ENCODE measurements at places on chromosomes 1 and 21.

DNA sequence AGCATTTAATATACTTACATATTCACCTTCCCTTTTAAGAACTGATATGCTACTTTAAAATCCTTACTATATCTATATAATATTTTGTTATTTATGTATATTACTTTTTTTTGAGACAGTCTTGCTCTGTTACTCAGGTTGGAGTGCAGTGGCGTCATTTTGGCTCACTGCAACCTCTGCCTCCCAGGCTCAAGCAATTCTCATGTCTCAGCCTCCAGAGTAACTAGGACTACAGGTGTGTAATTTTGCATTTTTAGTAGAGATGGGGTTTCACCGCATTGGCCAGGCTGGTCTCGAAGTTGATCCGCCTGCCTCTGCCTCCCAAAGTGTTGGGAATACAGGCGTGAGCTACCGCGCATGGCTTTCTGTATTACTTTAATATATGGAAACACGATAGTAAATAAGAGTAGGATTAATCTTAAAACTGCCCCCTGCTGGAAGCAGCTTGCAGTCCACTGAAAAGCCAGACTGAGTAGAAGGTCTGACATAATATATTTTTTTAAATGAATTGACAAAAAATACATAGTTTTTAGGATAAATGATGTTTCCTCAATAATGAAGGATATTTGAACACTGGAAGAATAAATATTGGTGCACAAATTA, 24.4 kb downstream of the RCAN3 start:
- DNase-seq: no peak

GRCh38 chr1:84116558-84116957, 27.5 kb upstream of the PRKACB start:
- no peak for DNase-seq

DNA sequence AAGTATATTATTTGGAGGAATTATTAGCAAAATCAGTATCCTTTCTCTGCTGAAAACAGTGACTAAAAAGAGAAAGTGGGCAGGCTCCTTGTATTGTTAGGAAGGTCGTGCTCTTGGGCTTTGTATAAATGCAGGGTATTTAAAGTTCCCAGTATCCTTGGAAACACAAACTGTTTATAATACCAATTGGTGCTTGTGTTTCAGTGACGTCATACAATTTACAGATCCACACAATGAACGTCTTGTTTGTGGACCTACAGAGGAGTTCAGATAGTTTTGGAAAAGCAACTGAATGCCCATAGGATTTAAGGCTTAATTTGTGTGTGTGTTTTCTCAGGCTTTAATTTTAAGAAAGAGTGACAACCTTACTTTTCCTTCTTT, 168.2 kb downstream of the RASAL2 start:
- DNase-seq: no peak

DNA sequence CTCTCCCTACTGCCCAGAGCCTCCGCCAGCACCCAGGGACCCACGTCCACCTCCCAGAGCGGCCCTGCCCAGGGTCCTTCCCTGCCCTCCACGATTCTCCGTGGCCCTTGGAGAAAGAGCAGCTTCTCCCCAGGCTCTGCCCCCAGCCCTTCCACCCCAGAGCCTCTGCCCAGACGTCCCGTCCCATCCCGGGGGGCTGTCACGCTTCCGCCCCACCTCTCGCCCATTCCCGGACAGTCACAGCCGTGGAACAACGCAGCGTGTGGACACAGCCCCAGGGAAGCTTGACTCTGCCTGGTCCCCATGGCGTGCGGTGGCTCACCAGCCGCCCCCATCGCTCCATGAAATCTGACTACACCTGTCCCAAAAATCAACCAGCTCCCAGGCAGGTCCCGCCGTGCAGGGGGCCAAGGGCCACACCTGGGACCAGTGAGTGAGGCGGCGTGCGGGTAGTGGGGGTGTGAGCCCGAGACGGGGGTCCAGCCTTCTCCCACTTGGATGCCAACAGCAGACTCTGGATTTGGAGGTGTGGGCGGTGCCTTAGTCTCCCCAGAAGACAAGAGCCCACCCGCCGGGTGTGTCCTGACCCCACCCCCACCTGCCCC, 12.5 kb upstream of the TTLL10 start:
- no peak for DNase-seq

- DNase-seq: no peak
These were observed 33.7 kb downstream of the TBX15 start for GRCh38 chr1:118954301-118954905.

DNA sequence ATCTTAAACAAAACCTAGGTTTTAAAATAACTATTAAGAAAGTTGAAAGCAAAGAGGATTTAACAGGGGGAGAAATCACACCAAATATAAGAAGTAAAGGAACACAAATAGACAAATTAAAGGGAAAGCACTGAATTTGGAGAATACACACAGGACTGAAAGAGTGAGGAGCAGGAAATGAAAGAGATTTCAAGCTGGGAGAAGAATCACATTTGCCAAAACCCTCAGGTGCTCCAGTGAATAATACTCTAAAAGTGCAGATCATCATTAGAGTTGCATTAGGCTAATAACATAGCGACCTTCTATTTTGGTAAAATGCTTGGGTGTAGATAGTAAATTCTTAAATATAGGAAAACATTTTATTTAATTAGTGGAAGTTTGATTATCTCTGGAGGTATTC, 127.5 kb downstream of the TNNI3K start:
- no peak for DNase-seq

GRCh38 chr1:26142159-26142558, 16.7 kb upstream of the FAM110D start:
- no peak for DNase-seq

- no peak for DNase-seq
These were observed 46.3 kb upstream of the ATP1B1 start for GRCh38 chr1:169060043-169060722.

DNA sequence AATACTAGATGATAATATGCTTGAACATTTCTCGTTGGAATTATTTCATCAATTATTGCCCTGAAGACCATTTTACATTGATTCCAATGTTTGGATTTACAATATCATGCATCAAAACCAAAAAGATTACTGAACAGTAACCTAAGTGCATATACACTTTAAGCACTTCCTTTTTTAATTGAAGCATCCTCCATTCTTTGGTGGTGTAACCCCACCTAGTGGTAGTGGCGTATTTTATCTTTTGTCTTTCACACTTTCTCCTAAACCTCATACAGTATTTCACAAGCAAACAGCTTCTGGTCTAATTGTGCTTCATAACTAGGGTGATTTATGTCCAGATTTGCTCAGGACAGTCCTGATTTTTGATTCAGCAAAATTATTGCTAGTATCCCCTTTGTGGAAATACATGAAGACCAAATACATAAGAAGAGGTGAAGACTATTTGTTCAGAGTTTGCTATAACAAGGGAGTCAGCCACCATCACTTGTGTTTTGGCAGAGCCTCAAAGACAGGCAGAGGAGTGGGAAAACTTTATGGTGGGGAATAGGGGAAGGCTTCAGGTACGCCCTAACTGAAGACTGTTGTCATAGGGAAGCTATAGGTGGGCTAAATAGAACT, 3.4 kb upstream of the NVL start:
- no peak for DNase-seq

GRCh38 chr1:241677201-241677600, 25.1 kb downstream of the WDR64 start:
- DNase-seq: no peak

DNA sequence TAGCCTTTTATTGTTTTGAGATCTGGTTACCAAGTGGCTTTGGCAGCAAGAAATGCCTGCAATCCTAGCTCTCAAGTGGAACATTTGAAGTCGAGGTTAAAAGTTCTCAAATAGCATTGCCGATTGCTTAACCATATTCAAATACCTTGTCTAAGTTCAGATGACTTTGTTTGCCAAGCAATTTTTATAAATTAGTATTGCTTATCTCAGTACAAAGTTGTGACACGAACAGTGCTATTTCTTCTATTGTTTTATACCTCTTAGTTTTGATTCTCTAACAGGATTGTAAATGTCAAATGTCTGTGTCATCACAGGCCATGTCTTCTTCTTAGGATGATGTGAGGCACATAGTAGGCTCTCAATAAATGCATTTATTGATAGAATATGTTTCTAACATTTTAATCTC, 633.3 kb downstream of the PTPRC start:
- no peak for DNase-seq

DNA sequence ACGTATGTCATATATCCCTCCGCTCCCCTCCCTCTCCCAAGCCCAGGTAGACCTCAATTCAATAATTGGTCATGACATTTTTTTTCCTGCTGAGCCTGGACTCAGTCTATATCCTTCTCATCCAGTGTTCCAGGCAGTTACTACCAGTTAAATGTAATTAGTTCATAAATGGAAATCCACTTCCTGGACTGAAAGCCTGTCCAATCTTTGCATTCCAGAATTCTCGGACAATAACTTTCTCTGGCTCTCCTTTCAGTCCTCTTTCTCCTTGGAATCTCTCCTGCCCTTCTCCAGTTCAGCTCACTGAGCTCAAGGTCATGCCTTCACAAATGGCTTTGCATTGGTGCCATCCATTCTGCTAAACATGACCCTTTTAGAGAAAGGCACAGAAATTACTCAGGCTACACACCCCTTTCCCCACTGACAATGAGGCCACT, 34.8 kb downstream of the VWA5B1 start:
- DNase-seq: no peak

DNA sequence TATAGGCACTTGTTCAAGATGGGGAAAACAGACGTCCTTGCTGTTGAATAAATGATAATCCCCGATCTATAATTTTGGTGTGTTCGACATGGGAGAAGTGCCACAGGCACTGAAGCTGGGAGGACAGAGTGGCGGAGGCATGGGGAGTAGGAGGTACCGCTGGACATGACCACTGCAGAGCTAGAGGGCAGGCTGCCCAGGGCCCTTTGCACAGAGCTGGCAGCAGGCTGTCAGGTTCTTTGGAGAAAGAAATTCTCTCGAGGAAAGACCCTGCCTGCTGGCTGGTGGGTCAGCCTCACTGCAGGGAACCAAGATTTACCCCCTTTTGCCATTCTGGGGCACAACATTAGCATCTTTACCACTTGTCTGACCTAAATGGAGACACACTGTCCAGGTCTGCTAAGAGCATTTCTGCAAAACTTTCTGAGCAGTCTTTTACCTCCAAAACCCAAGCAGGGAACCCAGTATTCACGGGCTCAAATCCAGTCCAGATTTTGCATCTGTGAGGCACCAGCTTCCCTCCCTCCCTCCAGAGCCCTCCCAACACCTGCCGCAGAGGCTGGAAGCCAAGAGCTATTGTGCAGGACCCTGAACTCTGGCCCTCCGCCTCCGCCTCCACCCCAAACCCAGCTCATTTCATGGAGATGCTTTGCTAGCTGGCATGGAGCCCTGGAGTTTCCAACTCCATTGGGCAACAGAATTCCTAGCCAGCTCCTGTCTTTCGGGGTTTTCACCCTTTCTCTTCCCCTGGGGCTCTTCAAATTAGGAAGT, 142.3 kb downstream of the PLXNA2 start:
- DNase-seq: no peak
